ENCODE measurements at places on chromosomes 1 and 21.

- no peak for DNase-seq
Measured at GRCh38 chr1:19772053-19772452, 27.7 kb downstream of the TMCO4 start.

DNA sequence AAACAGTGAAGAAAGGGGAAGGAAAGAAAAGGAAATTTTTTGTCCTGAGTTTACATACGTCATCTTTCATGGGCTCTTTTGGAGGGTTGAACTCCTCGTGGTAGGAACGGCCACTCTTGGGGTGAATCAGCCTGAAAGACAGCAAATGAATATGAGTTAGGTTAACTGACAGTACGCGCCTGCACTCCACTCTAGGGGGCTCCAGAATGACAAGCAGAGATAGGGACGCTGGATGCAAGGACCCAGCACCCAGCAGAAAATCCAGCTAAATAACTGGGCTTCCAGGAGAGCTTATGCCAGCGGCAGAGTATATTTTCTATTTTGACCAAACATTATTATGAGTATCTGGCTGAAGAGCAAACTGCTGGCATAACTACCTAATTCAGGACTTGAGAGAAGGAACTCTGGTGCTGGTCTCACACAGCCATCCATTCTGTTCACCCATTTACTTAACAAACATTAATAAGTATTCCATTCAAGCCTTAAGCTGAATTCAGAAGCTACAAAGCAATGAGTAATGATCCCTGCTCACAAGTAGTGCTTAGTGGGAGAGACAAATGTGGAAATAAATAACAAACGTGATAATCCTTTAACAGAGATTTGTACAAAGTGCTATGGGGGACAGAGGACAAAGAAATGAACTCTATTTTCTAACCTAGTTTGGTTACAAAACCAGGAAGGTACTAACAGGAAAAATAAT lies 22.1 kb downstream of the AK2 start:
- DNase-seq, result no peak

DNA sequence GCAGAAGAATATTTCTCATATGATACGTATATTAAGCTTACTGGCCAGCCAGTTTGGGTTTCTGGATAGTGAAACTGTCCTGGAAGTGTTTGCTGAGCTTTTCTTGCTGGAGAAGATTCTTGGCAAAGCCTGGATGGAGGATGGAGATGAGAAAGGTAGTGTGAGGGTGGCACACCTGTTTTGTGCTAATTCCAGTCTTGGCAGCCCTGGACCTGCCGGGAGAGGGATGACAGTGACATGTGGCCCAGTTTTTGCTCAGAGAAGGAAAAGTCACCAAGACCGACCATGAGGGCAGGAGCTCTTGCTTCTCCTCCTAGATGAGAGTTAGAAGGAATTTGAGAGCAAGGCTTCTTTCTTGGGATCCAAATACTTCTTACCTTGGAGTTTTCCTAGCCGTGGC lies 34.1 kb downstream of the DOP1B start:
- DNase-seq, result no peak

- DNase-seq, result peak; percentile 29
Measured at GRCh38 chr1:115980998-115981993, 5.0 kb downstream of the SLC22A15 start.

- DNase-seq, result no peak
Measured at GRCh38 chr1:27517907-27518718, 28.1 kb upstream of the WASF2 start.

DNA sequence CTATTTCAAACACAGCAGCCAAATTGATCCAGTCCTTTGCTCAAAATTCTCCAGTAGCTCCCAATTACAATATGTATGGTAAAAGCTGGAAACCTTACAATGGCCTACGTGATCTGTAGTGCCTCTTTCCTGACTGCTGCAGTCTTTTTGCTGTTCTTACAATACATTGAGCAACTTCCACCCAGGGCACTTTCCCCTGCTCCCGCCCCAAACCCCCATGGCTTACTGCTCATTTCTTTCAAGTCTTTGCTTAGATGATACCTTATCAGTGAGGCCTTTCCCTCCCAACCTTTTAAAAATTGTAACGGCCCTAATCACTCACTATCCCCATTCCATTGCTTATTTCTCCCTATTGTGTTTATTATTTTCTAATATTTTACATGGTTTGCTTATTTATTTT lies 43.9 kb upstream of the APOBEC4 start:
- no peak for DNase-seq

- DNase-seq, result peak; percentile 25
Measured at GRCh38 chr1:1883092-1883873, 7.6 kb downstream of the GNB1 start.

DNA sequence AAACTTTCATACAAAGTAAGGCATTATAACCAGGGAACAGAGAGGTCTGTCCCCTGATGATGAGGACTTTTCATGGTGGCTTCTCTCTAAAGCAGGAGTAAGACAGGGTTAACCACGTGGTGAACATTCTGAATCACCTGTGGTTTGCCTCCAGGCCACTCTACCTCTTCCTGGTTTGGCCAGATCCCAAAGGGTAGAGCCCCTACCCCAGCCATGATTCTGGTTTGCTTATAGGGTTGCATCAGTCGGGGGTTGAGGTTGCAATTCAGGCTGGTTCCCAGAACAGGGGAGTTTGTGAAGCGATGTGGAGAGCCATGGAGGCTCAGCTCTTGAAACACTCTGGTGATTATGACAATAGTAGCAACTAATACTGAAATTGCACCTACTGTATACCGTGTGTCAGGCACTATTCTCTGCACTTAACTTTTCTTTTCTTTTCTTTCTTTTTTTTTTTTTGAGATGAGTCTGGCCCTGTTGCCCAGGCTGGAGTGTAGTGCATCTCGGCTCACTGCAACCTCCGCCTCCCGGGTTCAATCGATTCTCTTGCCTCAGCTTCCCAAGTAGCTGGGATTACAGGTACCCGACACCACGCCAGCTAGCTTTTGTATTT lies 8.3 kb downstream of the CNR2 start:
- DNase-seq, result no peak

DNA sequence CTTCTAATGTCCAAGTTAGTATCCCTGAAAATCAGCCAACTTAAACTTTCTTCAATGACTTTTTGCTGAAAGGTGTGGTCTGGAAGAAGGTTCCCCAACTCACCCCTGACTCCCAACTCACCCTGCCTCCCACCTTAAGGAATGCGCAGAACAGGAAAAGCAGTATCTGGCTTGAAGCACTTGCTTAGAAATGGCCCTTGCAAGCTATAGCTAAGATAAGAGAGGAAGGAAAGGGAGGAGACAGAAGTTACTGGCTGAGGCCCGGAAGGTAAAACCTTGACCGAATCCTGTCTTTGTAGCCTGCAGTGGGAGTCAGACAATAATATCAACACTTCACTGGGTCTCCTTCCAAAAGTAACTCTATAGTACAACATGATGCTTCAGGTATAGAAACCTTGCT lies 2.9 kb downstream of the CYYR1 start:
- no peak for DNase-seq

DNA sequence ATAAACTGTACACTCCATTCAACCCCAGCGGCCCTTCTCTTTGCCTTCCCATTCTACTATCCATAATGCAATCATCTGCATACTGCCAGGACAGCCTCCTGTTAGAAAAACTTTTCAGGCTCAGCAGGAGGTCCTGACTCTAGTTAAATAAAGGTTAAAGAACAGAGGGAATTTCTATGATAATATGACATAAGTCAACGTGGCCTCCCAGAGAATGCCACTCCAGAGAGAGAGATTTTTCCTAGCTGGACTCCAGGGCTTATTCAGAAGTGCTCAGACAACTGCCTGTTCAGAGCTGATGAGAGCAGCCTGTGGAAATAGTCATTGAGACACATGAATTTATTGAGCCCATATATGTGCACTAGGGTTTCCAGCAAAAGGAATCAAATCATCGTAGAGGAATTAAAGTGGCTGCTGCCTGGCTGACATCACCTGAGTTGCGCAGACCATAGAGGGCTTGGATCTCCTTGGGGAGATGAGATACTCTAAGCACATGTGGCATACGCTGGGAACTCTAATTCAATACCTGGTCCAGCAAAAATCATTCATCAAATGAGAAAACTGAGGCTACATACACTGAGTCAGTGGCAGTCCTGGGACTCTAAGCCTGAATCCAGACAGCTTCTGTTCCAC lies 736.2 kb downstream of the PTPRU start:
- DNase-seq, result no peak

GRCh38 chr1:217465102-217465501 lies 165.8 kb downstream of the GPATCH2 start:
- DNase-seq, result no peak

DNA sequence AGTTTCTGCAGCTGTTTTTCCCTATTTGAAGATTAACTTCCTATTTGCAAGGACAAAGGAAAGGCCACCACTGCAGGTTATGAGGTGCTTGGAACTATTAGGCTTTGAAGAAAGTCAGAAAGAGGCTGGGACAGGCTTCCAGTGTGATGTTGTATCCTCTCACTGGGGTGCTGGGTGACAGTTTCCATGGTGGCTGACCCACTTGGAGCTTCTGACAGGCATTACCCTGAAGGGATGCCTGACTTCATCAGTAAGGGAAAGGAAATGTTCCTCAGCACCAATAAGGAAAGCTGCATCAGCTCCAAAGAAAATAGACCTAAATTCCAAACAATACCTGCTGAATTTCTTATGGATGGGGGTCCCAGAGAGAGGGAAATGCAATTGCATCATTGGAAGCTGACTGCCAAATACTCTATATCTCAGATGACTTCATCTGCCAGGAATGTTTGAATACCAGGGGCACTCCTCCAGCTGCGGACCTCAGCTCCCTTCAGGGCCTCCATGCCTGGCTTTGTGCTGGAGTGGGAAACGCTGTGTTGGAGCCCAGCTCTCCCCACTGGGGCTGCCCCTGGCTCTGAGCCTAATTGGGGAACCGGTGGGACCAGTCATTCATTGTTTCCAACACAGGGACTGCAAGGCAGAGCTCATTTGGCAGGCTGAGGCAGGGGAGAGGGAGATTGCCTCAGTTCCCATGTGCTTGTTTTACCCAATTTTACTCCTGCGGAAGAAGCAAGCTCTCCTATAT lies 76.6 kb downstream of the RGL1 start:
- peak; percentile 80 for DNase-seq

DNA sequence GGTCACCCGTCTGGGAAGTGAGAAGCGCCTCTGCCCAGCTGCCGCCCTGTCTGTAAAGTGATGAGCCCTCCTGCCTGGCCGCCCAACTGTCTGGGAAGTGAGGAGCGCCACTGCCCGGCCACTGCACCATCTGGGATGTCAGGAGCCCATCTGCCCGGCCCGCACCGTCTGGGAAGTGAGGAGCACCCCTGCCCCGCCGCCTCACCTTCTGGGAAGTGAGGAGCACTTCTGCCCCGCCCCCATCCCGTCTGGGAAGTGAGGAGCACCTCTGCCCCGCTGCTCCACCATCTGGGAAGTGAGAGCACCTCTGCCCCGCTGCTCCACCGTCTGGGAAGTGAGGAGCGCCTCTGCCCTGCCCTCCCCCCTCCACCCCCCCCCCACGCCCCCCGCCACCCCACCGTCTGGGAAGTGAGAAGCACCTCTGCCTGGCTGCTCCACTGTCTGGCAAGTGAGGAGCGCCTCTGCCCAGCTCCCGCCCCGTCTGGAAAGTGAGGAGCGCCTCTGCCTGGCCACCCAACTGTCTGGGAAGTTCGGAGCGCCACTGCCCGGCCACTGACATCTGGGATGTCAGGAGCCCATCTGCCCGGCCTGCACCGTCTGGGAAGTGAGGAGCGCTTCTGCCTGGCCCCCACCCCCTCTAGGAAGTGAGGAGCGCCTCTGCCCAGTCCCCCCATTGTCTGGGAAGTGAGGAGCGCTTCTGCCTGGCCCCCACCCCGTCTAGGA lies 4.5 kb upstream of the ZZZ3 start:
- no peak for DNase-seq

DNA sequence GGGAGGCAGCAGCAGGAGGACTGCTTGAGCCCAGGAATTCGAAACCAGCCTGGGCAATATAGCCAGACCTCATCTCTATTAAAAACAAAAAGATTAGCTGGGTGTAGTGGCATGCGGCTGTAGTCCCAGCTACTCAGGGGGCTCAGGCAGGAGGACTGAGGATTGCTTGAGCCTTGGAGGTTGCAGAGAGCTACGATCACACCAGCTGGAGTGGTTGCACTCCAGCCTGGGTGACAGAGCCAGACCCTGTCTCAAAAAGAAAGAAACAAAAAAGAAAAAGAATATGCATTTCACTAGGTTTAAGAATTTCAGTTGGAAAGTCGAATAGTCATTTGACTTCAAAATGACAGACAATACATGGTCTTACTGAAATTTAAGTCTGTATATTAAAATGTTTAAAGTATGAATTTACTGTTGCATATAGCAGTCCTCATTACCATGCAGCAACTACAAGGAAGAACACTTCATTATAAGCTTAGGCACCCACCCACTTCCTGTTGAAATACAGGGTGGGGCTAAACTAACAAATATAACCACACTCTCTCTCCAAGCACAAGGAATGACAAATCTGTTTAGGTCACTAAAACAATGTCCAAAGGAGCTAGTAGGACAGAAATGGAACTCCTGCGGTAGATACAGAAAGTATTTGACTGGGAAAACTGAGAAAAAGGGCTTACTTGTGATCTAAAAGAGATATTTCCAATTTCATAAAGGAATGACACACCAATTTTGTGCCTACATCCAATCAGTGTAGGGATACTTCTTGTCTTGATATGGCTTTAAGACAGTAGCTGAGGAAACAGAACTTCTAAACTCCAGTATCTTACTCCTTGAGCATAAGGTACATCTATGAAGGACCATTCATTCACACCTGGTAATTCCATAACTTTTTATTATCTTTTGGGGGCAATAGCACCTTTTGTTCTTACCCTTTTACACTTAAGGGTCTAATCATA lies 44.1 kb downstream of the GPR3 start:
- DNase-seq, result peak; percentile 8

DNA sequence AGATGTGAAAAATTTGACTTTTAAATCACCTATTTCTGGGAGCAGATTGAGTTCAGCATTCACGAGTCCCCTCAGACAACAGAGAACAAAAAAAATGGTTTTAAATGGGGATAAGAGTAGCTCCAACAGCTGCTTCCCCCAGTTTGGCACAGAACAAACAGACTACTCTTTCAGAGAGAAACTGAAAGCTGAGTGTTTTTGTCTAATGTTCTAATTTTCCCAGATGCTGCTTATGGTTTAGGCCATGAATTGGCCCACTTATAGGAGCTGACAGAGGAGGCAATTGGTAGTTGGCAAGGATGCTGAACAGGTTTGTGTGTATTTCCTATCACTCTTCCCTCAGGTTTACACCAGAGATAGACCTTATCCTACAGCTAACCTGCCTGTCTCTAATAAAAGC lies 1637.4 kb upstream of the PRMT6 start:
- no peak for DNase-seq

GRCh38 chr1:31723828-31724359 lies 20.1 kb upstream of the COL16A1 start:
- peak; percentile 80 for DNase-seq

- peak; percentile 19 for DNase-seq
Measured at GRCh38 chr1:96416701-96417444, 304.7 kb upstream of the PTBP2 start.

GRCh38 chr21:20661246-20661645 lies 337.0 kb upstream of the NCAM2 start:
- DNase-seq, result no peak

DNA sequence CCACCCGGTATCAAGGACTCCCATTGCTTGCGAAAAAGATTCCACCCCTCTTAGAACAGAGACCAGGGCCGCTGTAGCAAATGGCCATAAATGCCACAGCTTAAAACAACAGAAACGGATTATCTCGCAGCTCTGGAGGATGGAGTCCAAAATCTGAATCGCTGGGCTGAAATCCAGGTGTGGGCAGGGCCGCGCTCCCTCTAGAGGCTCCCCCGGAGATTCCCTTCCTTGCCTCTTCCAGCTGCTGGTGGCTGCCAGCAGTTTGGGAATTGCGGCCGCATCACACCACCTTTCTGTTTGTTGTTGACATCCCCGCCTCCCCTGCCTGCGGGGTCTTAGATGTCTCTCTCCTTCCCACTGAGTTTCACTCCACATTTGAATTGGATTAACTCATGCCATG lies 15.6 kb downstream of the PDE9A start:
- DNase-seq, result no peak
